ENCODE measurements at places on chromosomes 5 and 9. TPM values are rescaled to one million over a fixed set of nuclear protein-coding genes. Genes with fewer than 3 reads are reported as not detected.

- DNase-seq: peak; percentile 51
Measured at GRCh38 chr5:1521671-1522600, 1.8 kb downstream of the LPCAT1 start.

The UBAC1 gene
- total RNA-seq: 111 TPM

DNA sequence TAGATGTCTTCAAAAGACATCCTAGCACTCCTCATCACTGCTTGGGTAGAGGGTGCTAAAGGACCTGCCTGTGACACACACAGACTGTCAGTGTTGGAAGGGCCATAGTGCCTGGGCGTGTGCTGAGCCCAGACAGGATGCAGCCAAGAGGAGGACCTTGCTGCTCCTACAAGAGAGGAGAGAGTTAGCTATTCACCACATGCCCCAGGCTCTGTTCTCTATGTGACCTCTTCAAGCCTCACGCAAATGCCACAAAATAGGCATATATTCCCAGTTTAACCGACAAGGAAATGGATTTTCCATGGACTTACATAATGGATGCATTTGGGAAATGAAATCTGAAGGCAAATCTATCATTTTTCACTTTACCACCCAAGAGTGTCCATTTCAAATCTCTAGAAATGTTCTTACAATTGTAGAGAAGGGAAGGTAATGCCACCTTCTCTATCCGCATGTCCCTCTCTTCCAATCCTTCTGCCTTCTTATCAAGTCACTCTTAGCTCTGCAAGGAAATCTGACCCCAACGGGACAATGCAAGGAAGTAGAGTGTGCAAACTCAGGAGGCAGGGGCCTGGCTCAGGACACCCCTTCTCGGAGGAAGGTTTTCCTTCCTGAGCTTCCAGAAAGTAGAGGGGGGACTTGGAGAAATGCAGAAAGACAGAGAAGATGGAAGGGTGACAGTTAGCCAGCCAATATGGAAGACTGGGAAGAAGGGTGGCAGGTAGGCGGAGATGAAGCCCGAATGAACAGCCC is 49.5 kb downstream of the TRIM32 start:
- no peak for DNase-seq

DNA sequence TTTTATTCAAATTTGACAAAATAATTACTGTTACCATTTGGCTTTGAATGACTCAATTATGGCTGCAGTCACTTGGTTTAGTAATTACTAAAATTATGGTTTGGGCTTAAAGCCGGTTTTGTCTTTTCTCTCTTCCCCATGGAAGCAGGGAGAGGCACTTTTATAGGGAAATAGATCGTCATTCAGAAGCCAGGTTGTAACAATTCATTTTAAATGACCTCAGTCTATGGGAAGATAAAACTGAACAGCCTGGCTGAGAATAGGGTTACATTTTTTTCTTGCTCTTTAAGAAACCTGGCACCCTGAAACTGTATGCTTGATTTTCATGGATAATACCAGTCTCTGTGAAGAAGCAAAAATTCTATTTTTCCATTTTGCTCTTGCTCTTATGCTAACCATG is 169.8 kb downstream of the SMC2 start:
- DNase-seq: no peak

GRCh38 chr9:93258419-93258817 is 74.5 kb downstream of the WNK2 start:
- DNase-seq: no peak

DNA sequence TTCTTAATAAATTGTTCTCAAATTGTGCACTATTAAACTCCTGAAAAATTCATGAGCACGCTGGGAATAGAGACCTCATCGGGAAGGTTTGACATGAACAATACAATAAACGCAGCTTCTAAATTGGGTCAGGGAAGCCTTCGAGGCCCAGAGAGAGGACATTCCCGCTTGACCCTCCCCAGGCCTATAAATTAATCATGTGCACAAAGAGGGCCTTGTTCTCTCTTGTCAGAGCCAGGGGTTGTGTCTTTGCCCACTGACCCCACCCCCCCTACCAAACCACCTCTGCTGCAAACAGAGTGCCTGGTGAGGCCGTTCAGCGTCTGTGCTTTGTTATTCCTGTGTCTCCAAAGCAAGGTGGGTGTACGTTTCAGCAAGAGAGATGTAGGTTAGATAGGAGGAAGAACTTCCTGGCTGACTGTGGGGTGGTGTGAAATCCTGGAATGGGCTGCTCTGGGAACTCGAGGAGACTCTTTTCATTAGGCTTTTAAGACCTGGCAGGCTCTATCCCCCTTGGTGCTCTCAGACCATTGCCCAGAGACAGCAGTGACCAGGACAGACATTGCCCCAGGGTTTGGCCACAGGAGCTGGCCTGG is 18.2 kb upstream of the DAB2IP start:
- no peak for DNase-seq

The NELFB gene
- total RNA-seq: 50.9 TPM
